Muscle of back (tissue), 13 donors: ENCODE measurements at places on chromosomes 5 and 9.
A peak's percentile ranks its signal among the peaks of the same experiment; 100 is the strongest.

DNA sequence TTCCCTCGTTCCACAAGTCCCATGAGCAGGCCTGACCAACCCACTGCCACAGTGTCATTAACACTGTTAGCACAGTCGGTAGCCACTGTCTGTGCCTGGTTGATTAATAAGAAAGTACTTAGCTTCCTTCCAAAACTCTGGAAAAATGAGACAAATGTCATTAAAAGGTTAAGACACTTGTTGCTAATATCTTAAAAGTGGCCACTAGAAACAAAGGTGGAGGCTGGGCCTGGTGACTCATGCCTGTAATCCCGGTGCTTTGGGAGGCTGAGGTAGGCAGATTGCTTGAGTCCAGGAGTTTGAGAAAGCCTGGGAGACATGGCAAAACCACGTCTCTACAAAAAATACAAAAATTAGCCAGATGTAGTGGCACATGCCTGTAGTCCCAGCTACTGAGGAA is 194.0 kb downstream of the PDZD2 start:
- no peak for DNase-seq

DNA sequence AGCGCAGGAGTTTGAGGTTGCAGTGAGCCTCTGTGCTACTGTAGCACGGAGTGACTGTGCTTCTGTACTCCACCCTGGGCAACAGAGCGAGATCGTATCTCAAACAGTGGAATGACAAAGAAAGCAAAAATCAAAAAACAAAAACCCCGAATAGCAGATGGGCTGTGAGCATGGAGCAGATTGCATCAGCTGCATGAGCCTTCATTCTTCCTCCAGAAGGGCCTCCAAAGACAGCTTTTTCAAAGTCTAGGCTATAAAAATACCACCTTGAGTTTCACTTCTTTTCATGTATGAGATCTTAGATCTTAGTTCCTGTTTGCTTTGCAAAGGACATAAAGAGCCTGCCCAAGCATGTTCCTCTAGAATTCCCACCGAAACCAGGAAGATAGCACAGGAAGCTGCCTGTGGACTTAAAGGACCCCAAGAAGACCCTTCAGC is 15.0 kb upstream of the HSPB3 start:
- DNase-seq: no peak

- DNase-seq: no peak
Observed at GRCh38 chr9:116821633-116822229, 134.6 kb downstream of the TRIM32 start.

- DNase-seq: no peak
Observed at GRCh38 chr5:94309141-94309540, 309.3 kb downstream of the KIAA0825 start.

DNA sequence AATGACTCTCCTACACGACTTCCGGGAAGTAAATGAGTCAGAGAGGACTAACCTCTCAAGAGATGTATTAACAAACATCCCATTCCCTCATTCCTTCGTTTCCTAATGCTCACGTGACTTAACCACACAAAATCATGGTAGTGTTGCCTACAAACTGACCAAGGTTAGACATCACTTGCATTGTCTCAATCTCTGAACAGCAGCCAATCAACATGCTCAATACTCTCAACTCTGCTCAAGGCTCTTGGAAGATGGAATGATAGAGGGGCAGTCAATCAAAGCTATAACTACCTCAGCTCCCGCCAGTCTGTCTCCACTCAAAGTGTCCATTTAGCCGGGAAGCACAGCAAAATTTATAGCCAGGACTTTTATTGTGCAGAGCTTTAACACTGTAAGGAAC is 143.8 kb upstream of the PIK3R1 start:
- DNase-seq: peak; percentile 31

DNA sequence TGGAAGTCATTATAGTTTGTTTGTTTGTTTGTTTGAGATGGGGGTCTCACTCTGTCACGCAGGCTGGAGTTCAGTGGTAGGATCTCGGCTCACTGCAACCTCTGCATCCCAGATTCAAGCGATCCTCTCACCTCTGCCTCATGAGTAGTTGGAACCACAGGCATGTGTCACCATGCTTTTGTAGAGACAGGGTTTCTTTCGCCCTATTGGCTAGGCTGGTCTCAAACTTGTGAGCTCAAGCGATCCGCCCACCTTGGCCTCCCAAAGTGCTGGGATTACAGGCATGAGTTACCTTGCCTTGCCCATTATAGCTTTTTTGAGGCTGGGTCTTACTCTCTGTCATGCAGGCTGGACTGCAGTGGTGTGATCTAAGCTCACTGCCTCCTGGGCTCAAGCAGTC is 28.8 kb downstream of the NSD1 start:
- no peak for DNase-seq

GRCh38 chr9:82721593-82721992 is 341.3 kb downstream of the RASEF start:
- no peak for DNase-seq

GRCh38 chr5:130731839-130732238 is 433.2 kb downstream of the HINT1 start:
- DNase-seq: no peak

GRCh38 chr5:143006501-143006900 is 236.3 kb downstream of the ARHGAP26 start:
- DNase-seq: no peak

- DNase-seq: no peak
Observed at GRCh38 chr5:179827680-179828079, 7.0 kb downstream of the SQSTM1 start.

DNA sequence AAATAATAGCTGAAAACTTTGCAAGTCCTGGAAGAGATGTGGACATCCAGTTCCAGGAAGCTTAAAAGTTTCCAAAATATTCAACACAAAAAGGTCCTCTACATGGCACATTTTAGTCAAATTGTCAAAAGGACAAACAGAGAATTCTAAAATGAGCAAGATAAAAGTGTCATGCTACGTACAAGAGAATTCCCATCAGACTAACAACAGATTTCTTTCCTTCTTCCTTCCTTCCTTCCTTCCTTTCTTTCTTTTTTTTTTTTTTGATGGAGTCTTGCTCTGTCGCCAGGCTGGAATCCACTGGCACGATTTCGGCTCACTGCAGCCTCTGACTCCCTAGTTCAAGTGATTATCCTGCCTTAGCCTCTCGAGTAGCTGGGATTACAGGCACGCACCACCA is 39.3 kb downstream of the BTNL8 start:
- no peak for DNase-seq

DNA sequence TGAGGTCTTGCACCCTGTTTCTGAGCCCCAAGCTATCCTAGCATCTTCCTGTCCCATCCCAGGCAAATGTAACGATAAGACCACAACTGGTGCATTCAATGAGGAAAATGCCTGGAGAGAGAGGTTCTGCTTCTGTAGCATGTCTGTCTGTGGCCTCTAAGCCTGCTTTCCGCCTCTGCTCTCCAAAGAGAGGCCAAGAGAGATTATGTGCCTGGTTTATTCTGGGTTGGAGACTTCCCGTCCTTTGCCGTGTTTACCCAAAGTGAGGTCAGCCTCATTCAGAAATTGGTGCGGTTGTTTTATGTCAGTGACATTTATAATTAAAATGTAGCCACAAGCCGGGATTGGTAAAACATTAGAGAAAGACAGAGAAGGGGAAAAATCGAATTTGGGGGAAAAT is 77.8 kb downstream of the FGF1 start:
- no peak for DNase-seq

DNA sequence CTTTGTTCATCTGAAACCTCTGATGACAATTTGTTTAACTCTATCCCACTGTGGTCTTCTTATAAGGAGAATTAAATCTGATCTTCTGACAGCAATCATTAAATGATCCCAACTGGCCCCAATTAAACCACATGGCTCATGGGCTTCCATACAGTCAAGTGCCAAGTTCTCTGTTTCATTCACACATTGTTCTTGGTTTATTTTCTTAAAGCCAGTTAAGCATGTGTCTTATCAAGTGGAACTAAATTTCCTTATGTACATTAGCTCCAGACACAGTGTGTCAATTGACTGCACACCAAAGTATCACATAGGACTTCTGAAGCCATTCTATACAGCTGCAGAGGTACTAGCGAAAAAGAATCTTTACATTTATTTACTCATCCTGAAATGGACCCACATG is 51.2 kb downstream of the MEF2C start:
- DNase-seq: no peak

DNA sequence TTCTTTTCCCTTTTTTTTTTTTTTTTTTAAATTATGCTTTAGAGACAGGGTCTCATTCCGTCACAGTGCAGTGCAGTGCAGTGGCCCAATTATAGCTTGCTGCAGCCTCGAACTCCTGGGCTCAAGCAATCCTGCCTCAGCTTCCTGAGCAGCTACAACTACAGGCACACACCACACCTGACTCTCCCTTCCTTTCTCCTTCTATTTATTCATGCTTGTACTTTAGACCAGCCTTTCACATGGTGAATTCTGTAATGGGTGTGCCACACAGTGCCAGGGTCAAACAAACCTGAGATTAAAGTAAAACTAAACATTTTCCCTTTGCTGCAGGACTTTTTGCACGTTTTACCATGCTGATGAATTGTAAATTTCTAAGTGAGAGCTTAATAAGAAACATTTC is 8.0 kb downstream of the SH3RF2 start:
- DNase-seq: no peak

- DNase-seq: no peak
Observed at GRCh38 chr5:169499990-169500505, 83.5 kb upstream of the SPDL1 start.
